NCI-H1092 treated with DMSO at 0.1 percent for 48 hours (cell line): ENCODE measurements at places on chromosomes 16 and 17.

DNA sequence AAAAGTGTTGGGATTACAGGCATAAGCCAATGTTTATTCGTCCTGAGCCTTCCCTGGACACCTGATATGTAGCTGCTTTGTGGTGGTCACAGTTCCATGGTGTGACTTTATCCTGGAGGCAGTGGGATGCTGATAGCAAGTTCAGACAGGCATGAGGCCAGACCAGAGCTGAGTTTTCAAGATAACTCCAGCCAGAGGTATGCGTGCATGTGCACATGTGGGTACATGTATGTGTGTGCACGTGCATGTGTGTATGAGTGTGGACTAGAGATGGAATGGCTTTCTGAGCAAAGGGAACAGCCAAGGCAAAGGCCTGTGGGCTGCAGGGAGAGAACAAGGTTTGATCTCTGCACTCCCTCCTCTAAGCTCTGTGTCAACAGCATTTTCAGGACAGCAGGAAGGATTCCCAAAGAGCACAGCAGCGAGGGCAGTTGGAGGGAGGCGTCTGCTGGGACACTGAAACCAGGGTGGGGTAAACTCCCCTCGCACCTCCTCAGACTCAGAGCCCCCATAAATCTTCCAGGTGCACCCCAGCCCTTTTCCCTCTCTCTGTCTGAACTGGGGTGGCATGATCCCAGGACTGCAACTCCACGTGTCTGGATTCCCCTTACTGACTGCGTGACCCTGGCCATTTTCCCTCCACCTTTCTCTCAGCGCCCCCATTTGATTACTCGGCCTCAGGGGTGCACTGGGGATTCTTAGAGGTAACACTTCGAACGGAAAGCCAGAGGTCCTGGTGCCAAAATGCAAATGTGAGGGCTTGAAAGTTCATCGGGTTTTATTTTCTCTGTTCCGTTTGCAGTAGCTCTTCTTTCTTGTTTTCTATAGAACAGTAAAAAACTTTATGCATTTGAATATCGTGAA, 15.3 kb downstream of the NLRC5 start:
- DNase-seq: no peak

- no peak for DNase-seq
Observed at GRCh38 chr17:30161601-30162000, 45.0 kb downstream of the NSRP1 start.

DNA sequence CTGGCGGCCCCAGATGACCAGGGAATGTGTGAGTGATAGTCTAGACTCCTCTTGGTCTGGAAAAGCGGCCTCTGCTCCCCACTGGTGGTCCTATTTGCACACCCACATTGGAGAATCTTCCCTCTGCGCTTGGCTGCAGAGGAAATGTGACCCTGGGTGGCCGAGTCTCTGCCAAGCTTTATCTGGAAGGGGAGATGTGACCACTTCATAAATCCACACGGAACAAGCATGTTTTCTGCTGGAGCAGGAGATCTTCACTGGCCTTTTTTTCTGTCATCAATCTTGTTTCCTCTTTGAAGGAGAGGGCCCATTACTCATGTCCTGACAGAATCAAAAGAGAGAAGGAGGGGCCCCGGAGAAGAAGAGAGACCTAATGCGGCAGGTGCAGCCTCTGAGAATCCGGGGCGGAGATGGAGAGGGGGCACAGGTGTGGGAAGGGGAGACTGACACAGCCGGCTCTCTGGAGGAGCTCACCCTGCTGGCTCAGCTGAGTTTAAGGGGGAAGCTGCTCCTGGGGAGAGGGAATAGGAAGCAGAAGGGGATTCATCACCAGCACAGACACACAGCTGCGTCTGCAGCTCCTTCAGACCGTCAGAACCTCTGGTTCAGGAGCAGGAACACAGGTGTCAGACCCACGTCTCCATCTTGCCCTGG, 116.3 kb downstream of the SOX9 start:
- peak; percentile 49 for DNase-seq

DNA sequence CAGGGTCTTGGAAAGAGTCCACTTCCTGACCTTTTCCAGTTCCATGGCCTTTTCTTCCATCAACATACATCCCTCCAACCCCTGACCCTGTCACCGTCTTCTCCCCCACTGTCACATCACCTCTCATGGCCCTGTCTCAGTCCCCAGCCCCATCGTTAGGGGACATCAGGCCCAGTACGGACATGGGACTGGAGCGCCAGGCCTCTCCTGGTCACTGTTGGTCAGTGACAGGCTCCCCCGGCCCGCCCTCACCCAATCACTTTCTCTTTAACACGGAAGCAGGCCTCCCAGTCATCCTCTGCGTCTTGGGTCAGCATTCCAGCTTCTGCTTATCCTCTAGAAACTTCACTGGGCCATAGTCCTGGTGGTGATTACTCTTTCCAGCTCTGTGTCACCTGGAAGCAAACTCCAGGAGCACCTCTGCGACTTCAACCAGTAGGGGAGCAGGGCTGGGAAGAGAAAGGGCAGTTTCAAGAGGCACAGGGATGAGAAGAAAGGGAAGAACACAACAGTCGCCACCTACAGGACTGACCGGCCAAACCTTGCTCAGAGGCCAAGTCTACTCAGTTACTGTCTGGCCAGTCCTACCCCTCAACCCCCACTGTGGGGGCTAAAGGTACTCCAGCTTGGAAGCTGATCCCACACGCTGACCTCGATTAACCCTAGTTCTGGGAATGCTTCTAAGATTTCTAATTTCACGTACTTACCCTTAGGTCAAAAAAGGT, 15.9 kb upstream of the ICAM2 start:
- DNase-seq: no peak

- DNase-seq: no peak
Observed at GRCh38 chr16:28878083-28878926, at the start of gene ATP2A1. Gene ATP2A1 (plus strand): TSS chr16:28878488. CDS start chr16:28878672, 184 bp downstream.

DNA sequence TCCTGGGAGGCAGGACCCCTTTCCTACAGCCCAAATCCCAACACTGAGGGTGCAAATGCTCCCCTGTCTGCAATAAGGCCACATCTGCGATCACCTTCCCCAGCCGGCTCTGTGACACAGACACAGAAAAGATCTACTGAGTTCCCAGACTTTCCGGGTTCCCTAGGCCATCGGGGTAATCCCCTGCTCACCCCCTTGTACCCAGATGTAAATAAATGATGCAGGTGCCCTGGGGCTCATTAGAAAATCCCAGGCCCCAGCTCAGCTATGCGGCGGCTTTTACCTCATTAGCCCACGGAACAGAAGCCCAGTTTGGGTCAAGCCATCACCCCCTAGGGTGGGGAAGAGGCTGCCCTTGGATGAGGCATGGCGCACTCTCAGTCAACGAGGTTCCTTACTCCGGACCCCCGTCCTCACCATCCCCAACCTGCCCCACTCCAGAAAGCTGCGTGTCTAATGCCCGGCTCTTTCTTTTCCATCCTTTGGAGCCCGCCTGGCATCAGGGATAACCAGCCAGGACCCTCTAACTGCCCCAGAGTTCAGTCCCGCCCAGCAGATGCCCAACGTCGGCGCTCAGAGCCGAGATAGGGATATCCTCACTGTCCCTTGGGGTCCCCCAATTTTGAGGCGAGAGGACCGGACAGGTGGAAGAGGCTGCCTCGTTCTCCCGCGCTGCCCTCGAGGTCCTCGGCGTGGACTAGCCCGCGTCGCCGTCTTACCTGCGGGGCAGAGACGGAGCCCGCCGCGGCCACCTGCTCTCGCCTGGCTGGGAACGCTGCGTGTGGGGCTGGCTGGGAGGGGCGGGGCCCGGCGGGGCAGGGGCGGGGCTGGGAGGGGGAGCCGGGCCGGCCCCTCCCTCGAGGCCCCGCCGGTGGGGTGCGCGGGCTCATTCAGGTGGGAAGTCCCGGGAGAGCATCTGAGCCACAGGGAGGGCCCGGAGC, at the start of gene ZNF385C:
ZNF385C (minus strand) TSS at position 783 of the 941 bp plus-strand sequence. CDS start 35,417 bp downstream, outside the sequence.
- no peak for DNase-seq

GRCh38 chr16:10297341-10298006, 88.4 kb upstream of the ATF7IP2 start:
- DNase-seq: no peak

DNA sequence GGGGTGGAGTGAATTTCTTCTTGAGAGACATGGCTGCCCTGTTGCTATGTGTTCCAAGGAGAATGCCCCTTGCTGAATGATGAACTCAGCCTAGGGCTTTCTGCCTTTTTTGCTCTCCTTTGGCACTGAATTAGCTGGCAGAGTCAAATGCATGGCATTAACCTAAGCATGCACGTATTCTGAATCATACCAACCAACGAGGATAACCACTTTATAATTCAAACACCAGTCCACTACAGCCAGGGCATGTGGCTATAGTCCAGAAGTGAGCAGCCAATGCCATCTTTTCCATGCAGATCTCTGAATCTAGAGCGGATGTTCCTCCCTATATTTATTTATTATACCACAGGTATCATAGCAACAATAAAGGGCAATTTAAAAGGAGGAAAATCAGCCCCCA, 15.7 kb downstream of the TMIGD1 start:
- DNase-seq: peak; percentile 51

- DNase-seq: no peak
Observed at GRCh38 chr16:13959626-13960025, 39.7 kb downstream of the ERCC4 start.

DNA sequence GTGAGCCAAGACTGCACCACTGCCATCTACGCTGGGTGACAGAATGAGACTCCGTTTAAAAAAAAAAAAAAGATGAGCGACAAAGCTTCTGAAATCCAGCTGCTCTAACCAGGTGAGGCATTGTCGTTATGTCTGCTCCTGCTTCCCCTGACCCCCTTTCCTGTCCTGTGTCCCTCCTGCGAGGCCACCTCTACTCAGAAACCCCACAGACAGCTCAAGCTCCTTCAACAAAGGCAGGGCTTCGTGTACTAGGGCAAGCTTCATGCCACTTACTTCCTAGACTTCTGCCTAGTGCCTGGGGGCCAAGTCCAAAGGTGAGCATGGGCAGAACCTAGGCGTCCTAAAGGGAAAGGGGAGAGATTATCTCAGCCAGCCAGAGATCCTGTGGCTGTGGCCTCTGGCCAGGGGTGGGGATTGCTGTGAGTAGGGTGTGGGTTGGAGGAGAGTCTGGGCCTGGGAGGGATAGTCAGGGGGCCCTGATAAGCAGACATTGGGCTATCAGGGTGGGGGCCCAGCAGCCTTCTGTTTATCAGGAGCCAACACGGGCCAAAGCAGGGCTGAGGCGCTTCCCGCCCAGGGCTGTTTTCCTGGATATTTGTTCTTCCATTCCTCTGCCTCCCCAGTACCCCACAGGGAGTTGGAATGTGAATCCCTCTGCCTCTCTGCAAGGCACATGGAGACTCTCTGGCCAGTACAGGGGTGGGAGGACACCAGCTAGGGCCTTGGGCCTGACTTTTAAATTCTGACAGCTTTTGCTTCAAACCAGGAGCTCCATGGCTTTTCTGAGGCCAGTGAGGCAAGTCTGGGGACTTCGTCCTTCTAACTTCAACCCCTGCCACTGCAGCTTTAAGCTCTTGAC, 10.4 kb downstream of the ERAL1 start:
- no peak for DNase-seq

DNA sequence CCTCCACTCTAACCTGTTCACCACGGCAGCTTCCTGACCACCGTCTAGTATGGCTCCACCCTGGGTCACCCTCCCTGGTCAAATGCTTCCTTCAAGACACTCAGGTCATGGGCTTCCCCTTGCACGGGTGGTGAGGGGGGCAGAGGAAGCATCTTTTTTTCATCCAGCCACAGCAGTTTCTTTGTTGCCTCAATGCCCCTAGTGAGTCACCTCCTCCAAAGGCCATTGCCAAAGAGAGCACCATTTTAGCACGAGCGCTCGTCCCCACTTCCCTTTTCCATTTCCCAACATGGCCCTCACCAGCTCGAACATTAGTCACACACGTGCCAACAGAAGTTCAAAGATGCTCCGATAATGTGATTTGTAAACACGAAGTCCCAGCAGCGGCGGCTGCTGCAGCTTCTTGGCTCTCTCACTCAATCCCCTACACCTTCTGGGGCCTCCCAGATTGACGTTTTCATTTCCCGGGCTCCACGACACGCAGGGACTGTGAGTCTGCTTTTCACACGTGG, 134.6 kb downstream of the GAS7 start:
- no peak for DNase-seq

GRCh38 chr16:6153901-6154300, 1056.3 kb upstream of the EEF2KMT start:
- no peak for DNase-seq

DNA sequence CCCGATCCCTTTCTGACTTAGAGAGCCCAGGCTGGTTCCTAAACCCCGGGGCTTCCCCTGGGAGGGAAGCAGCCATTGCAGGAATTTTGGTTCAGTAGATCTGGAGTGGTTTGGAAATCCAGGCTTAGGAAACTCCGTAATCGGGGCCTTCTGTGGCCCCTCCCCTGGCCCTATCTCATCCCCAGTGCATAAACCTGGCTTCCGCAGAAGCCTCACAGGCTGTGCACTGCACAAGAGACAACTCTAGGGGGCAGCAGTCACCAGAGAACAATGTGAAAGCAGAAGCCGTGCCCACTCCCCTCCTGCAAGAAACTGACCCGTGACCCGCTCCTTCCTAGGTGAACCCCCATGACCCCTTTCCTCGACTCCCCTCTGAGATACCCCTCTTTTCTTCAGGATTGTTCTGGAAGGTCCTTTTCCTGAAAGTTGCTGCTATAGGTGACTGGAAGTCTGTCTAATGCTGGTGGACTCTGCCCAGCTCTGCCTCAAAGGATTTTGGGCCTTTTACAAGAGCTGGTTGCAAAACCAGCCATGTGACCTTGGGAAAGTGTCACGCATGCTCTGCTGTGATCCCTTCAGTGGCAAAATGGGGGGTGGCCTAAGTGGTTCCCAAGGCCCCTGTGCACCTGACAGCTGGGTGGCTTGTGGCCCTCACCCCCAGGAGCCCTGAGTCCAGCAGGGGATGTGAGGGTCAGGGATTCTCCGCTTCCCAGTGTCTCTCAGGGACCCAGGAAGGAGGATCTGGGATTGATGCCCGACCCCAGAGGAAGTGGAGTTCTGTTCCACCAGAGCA, 14.4 kb downstream of the GUCY2D start:
- peak; percentile 2 for DNase-seq
